Renal pelvis (tissue), 12 donors: ENCODE measurements at places on chromosomes 4 and X. TPM values are rescaled to one million over a fixed set of nuclear protein-coding genes. Genes with fewer than 3 reads are reported as not detected.

Gene KLF8
- polyA plus RNA-seq: 5.7 TPM

Gene MAGEA6
- polyA plus RNA-seq: not detected

Gene ALAS2
- 11.3 TPM for polyA plus RNA-seq

Gene RTL5
- polyA plus RNA-seq: 24.8 TPM

Gene S100P
- polyA plus RNA-seq: 12.7 TPM
